ENCODE measurements at places on chromosomes 11 and 22.

- no peak for DNase-seq
Observed at GRCh38 chr22:19823191-19823901, 31.3 kb downstream of the GNB1L start.

- no peak for DNase-seq
Observed at GRCh38 chr11:15006139-15006759, 34.1 kb upstream of the CALCA start.

- DNase-seq, result no peak
Observed at GRCh38 chr11:65456418-65456817, 33.8 kb downstream of the NEAT1 start.

DNA sequence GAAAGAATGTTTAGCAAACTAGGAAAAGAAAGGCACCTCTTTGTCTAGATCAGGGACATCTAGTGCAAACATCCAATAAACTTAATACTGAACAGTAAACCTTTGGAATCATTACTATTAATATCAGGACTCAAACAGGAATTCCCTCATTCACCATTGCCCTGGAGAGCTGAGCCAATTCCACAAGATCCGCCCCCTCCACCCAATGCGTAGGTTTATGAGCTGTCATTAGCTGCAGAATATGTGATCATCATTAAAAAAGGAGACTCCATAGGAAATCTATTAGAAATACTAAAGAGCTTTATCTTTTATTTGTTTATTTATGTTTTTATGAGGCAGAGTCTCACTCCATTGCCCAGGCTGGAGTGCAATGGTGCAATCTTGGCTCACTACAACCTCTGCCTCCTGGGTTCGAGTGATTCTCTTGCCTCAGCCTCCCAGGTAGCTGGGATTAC lies 5.5 kb downstream of the IL17REL start:
- DNase-seq, result no peak

- DNase-seq, result no peak
Observed at GRCh38 chr11:637593-638521, 788 bp downstream of the DRD4 start.

DNA sequence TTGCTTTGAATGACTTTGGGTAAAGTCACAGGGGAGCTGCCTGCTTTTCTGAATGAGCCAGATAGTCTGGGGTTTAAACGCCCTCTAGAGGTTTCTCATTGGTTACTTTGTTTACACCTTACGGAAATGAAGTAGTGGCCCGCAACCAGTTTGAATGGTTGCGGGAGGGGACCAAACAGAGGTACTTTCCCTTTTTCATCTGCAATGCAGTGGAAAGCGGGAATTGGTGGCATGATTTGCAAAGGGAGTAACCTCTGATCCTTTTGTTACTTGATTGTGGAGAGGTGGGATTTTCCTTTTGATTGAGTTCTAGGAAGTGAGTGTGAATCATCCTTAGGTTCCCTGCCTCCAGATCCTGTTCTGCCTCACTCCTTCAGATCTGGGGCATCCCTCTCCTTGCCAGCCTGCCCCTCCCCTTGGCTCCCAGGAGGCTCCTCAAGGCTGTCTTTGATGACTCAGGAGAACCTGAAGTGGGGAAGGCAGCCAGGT lies 15.9 kb upstream of the GLYATL1 start:
- no peak for DNase-seq

DNA sequence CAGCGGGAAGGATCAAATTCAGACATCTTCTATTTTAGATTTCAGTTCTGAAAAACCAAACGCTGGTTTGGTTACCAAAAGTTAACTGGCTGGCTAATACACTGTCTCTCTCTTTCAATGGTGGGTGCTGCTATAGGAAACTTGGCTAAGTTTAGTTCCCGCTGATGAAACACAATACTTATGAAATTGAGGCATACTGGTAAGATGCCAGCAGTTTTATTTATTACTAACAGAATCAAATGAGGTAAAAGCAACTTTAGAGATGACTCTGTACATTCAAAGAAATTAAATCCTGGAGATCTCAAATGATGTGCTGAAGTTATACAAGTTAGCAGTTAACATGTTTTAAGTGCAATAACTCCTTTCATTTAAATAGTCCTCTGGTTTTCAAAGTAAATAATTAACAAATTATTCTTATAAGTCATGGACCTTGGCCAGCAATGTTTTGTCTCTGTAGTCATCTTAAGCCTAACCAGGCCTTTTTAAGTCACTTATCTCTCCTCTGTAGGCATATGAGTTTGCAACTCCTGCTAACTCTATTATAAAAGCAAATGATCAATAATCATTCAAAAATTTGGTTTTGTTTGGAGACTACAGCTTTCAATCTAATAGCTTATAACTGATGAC lies 54.8 kb downstream of the PAK1 start:
- DNase-seq, result no peak

GRCh38 chr11:72799441-72799840 lies 5.6 kb upstream of the STARD10 start:
- DNase-seq, result no peak

GRCh38 chr11:46655631-46656030 lies 38.3 kb downstream of the ATG13 start:
- no peak for DNase-seq

- DNase-seq, result no peak
Observed at GRCh38 chr22:46068593-46069491, 81.5 kb upstream of the PPARA start.

GRCh38 chr22:25563761-25564319 lies 635 bp upstream of the GRK3 start:
- no peak for DNase-seq

Data from stimulated activated CD8-positive, alpha-beta memory T cell treated with anti-CD3 and anti-CD28 coated beads, Interleukin-2, amount 100 ng/mL, for 1 hour (primary cell).